ENCODE measurements at places on chromosomes 7 and 10. TPM values are rescaled to one million over a fixed set of nuclear protein-coding genes. Genes with fewer than 3 reads are reported as not detected.

The UPK3B gene
- not detected for polyA plus RNA-seq

The MRPS17 gene
- polyA plus RNA-seq: 8.5 TPM

The JAKMIP3 gene
- polyA plus RNA-seq: 0.20 TPM

The TMEM225B gene
- polyA plus RNA-seq: 1.3 TPM

The GPR26 gene
- polyA plus RNA-seq: 0.01 TPM

The SLC13A1 gene
- polyA plus RNA-seq: not detected

The POLL gene
- polyA plus RNA-seq: 18.8 TPM

The SUGCT gene
- 16.5 TPM for polyA plus RNA-seq

Data from BJ (cell line).